ENCODE measurements at places on chromosomes 3 and 15.

GRCh38 chr3:170766823-170767575 lies 103.0 kb downstream of the RPL22L1 start:
- DNase-seq: no peak

- no peak for DNase-seq
Observed at GRCh38 chr3:190116551-190117067, 4.1 kb downstream of the P3H2 start.

DNA sequence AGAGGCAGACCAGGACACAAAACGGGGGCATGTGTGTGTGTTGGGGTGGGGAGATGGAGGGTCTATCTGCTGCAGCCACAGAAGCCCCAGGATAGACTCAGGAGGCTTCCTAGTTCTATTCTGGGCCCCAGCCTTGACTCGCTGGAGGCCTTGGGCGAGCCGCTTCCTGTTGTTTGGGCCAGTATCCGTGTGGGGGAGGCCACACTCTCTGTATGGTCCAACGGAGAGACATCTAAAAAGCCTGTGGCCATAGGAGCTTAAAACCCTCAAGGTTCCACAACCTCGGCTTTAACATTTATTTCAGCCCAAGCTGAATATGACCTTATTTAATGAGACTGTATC lies 32.8 kb downstream of the POC1A start:
- DNase-seq: no peak

DNA sequence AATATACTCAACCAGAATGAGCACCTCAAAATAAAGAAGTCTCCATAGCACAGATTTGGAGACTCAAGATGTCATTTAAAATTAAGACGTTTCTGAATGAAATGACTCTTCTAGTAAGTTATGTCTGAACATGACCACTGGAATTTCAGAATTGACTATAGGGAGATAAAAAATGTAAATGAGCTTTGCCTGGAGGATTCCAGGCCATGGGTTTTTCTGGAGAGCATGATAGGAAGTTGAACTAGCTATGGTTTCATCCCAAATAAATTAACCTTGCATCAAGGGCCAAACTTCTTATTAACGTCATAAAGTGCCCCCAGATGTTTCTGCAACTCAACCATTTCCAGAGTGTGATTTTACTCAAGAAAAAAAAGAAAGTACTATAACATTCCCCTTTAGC lies 222.6 kb upstream of the NR2F2 start:
- DNase-seq: no peak

GRCh38 chr3:95798628-95799027 lies 1015.8 kb upstream of the EPHA6 start:
- DNase-seq: no peak

GRCh38 chr15:25455226-25455625 lies 16.4 kb upstream of the UBE3A start:
- DNase-seq: no peak

- DNase-seq: no peak
Observed at GRCh38 chr15:35514759-35515158, 31.2 kb downstream of the DPH6 start.

GRCh38 chr3:171307046-171307585 lies 153.1 kb downstream of the TNIK start:
- no peak for DNase-seq

DNA sequence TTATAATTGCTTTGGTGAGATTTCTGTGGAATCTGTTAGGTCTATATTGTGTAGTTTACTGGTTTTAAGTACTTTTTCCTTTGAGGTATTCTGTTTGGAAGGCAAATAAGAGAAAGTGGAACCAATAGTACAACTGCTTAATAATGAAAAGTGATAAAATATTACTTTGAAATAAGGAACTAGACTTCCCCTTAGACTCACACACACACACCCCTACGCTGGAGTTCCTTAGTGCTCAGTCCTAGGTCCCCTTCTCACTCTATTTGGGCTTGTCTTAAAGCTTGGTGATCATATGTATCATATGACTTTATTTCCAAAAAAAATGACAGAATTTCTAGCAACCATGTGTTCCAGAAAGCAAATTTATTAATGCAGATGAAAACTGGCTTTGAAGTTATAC lies 494.0 kb upstream of the TGFBR2 start:
- DNase-seq: no peak

DNA sequence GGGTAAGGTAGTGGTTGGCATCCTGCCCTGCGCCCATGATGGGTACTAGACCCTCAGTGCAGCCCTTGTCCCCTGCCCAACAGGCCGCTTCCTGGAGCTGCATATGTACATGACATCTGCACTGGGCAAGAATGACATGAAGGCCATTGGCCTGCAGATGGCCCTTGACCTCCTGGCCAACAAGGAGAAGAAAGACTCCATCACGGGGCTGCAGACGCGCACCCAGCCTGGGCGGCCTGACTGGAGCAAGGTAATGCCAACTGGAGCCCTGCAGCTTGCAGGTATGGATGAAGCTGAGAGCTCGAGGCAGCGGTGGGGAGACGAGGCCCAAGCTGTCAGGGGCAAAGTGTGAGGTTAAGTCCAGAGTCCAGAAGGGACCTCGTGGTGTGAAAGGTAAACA lies 40.8 kb downstream of the NOX5 start:
- DNase-seq: no peak

DNA sequence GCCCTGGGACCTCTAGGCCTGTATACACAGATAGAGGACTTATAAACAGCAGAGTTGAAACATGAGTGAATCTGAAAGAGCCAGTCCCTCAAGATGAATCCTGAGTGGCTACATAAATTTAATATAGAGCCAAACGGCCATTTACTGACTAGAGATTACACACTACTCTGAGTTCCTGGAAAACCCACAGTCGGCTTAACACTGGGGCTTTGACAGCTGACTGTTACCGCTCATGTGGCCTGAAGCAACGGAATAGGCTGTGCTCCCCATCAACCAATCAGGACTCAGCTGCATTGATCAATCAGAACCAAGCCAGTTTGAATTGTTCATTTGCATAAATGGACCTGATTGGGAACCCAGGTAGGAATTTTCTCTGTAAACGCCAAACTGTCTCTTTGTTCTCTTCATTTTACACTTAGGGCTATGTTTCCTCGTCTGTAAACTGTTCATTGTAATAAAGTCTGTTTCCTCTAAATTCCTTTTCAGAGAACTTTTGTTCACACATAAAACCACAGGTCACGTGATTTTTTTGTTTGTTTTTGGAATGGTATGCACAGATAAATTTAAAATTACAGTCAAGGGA lies 40.5 kb downstream of the CCNL1 start:
- DNase-seq: no peak

GRCh38 chr15:31455499-31455898 lies 128.9 kb downstream of the KLF13 start:
- no peak for DNase-seq

Data from hypothalamus (tissue), 51 donors.